SJCRH30 (cell line): ENCODE measurements at places on chromosomes 7 and 10. TPM values are rescaled to one million over a fixed set of nuclear protein-coding genes. Genes with fewer than 3 reads are reported as not detected.
A peak's percentile ranks its signal among the peaks of the same experiment; 100 is the strongest.

The ADAM22 gene
- 14.0 and 18.3 TPM in 2 replicates for total RNA-seq

The STEAP4 gene
- total RNA-seq = not detected in 2 replicates

The SLC26A5 gene
- not detected in 2 replicates for total RNA-seq

- no peak for DNase-seq
Measured at GRCh38 chr7:123637203-123637602, 18.5 kb upstream of the LMOD2 start.

GRCh38 chr10:77927402-77928246 is 1.1 kb upstream of the DLG5 start:
- DNase-seq = peak; percentile 35

DNA sequence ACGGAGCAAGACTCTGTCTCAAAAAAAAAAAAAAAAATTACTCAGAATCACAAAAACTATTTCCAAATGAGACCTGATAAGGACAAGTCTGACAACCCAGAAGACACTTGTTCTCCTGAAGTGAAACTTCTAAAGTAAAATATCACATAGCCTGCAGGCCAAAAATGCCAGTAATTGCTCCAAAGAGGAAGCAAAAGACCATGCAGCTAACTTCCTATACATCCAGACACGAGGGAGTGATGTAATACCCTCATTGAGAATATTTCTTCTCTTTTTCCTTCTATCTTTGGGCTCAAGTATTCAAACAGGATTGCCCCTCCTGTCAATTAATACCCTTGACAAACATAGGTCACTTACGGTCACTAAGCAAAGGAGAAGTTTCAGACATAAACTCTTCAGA is 31.2 kb downstream of the ARMH3 start:
- DNase-seq = no peak

DNA sequence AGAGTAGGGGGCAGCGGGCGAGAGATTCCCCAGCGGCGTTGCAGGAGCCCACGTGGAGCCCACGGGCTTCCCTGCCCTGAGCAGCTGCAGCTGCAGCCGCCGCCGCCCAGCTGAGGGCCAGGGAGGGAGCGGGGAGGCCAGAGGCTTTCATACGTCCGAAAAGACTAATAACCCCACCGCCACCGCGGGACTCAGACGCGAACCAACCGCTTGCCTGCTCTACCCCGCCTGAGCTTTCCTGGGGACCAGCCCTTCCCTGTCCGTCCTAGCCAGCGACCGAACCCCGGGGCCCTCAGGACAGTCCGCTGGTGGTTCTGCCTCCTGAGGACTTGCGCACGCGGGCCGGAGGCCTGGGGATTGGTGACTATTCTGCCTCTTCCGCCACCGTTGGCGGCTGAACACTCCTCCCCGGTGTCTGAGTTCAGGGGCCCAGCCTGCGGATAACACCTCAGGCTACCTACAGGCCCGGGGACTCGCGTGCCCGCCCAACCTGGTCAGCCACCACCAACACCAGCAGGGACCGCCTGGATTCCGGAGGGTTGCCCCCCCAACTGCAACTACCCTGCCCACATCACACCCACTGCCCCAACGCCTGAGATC is 18.4 kb downstream of the IFT22 start:
- DNase-seq = no peak
